ENCODE measurements at places on chromosomes 1 and 21. TPM values are rescaled to one million over a fixed set of nuclear protein-coding genes. Genes with fewer than 3 reads are reported as not detected.

HIVEP3 gene
- 10.0 TPM for polyA plus RNA-seq

VAV3 gene
- polyA plus RNA-seq, result 23.9 TPM

CRNN gene
- polyA plus RNA-seq, result 5,125 TPM

DNASE2B gene
- not detected for polyA plus RNA-seq
